ENCODE measurements at places on chromosomes 5 and 9.

- DNase-seq, result no peak
Measured at GRCh38 chr5:86546582-86546981, 71.2 kb upstream of the COX7C start.

DNA sequence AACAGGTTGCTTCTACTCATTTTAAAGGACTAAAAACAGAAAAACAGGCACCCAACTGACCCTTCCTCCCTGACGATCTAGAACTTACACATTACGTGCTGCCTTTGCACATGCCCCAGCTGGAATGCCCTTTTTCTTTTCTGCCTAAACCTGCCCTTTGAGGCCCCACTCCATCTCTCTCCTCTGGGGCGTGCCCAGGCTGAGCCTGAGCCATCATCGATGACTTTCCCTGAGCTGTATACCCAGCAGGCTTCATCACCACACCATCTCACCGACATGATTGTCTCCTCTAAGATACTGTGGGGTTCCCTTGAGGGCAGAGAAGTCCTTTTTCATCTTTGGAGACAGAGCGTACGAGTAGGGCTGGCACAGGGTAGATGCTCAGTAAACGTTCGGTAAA is 24.1 kb upstream of the GABBR2 start:
- no peak for DNase-seq

- DNase-seq, result no peak
Measured at GRCh38 chr9:8783941-8784340, 984.4 kb upstream of the DMAC1 start.

GRCh38 chr5:110442856-110443255 is 283.6 kb downstream of the TMEM232 start:
- no peak for DNase-seq

DNA sequence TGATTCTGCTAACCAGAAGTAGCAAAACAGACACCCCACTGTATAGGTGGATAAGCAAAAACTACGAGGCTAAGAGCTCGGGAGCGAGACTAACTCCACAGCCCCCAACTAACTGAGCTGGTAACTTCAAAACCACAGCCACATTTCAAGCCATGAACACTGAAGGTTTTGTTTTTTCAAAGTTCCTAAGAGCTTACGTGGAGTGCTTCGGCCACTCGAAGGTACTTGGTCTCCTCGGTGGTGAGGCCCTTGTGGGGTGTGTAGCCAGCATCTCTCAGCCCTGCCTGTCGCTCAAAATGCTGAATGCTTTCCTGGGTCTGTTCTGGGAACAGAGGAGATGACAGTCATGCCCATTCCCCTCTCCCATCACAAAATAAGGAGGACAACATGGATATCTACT is 11.1 kb downstream of the KIAA1191 start:
- no peak for DNase-seq

- no peak for DNase-seq
Measured at GRCh38 chr5:69444127-69444754, 29.3 kb downstream of the MARVELD2 start.
